ENCODE measurements at places on chromosomes 6 and 20.

GRCh38 chr6:84777888-84778287 is 13.5 kb upstream of the TBX18 start:
- peak; percentile 79 for DNase-seq

GRCh38 chr6:169472786-169473416 is 219.3 kb upstream of the THBS2 start:
- no peak for DNase-seq

DNA sequence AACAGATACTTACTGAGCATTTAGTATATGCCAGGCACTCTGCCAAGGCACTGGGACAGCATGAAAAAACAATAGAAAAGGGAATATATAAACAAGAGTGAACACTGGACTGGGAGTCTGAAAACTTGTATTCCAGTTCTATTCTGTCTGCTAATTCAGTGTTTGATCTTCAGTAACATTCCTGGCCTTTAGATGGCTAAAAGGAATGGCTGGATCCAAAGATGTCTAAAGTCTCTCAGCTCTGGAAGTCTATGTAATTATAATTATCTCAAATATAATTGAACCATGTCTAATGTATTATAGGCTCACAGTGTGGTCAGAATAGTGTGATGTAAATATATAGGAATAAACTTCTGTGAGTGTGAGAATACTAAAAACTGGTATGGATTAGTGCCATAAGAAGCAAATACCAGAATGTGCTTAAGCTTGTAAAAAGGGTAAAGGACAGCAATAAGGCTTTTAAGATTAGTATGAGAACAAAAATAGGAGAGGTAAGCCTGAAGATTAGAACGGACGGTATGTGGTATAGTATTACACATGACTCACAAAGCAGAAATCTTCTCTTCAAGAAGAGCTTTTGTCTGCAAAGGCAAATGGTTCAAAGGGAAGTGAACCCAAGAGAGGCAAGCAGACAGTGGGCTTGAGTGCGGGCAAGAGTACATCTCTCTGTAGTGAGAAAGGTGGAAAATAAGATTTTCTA is 68.5 kb downstream of the TMEM200A start:
- no peak for DNase-seq

- DNase-seq: no peak
These were observed 650.6 kb downstream of the CBLN4 start for GRCh38 chr20:55354720-55355119.

- DNase-seq: no peak
These were observed 32.8 kb upstream of the PMEPA1 start for GRCh38 chr20:57742507-57743181.

DNA sequence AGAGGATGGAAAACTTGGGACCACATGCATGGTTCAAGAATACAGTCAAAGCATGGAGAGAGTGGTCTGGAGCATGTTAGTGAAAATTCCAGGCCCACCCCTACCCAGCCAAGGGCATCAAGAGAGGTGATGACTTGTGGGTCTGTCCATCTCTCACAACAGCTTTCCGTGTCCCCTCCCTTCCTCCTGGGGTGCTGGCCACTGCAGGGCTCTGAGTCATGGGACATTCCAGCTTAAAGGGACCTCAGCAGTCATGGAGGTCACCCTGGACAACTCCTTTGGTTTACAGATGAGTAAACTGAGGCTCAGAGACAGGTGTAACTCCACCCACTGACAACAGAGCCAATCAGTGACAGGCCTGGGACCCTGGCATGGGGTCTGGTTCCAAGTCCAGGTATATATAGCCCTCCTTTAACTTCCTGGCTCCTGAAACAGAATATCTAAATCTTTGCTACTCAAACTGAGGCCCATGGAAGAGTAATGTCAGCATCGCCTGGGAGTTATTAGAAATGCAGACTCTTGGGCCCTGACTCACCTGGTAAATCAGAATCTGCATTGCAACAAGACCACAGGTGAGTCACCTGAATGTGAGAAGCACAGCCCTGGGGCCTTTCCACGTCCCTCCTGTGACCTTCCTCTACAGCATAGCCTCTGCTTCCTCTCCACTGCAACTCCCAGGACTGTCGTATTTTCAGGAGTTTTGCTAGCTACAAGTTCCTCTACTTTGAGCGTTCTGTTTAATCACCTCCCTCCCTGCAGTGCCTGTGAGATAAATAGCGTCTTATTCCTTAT is 170.2 kb downstream of the ZDHHC14 start:
- DNase-seq: no peak

GRCh38 chr20:21325296-21325695 is 22.2 kb downstream of the XRN2 start:
- no peak for DNase-seq

DNA sequence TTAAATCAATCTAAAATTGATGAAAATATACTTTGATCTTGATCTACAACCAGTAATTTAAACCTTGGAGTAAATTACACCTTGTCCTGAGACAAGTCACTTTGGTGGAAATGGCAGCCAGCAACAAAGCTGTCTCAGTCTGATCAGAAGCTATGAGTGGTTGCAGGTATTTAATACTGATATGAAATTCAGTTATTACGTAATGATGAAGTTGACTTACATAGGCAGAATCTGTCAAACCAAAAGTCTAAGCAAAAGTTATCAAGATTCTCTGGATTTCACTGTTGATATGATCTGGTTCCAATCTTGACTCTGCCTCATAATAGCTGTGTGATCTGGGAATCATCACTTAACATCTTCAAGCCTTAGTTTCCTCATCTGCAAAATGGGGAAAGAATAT is 27.6 kb upstream of the GSTA5 start:
- DNase-seq: no peak

DNA sequence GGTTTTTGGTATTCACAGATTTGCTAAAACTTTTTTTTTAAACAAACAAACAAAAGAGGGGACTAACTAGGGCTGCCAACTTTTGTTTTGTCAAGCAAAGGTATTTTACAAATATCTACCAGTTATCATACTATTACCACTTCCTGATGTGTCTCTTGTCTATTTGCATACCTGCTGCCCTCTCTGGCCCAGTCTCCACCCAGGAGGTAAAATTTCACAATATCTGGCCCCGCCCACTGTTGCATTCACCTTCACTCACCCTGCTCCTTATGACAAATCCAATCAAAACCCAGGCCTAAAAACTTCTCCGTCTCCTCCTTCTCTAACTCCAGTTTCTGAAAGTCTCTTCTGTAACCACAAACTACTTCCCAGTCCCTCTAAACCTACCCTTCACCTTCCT is 82.2 kb downstream of the TRERF1 start:
- DNase-seq: no peak

DNA sequence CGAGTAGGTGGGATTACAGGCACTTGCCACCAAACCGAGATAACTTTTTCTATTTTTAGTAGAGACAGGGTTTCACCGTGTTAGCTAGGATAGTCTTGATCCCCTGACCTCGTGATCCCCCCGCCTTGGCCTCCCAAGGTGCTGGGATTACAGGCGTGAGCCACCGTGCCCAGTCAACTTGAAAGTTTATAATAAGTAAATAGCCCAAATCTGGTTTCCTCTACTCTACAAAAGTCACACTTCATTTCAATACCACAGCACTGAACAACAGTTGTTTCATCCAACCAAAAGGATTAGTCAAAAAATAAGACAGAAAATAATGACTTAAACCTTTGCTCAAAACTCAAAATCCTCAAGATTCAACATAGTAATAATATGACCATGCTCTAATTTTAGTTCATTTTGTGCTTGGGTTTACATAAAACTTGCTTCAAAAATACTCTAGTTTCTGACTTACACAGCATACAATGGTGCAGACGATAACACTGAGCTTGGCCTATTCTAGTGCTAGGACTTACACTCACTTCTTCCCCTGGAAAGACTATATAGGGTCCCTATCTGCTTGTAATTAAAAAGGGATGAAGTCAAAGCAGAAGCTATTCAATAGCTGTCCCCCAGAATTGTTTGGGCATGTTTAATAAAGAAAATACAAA is 56.7 kb downstream of the NT5E start:
- no peak for DNase-seq

- peak; percentile 79 for DNase-seq
These were observed 31.8 kb upstream of the GMPR start for GRCh38 chr6:16206595-16207037.

DNA sequence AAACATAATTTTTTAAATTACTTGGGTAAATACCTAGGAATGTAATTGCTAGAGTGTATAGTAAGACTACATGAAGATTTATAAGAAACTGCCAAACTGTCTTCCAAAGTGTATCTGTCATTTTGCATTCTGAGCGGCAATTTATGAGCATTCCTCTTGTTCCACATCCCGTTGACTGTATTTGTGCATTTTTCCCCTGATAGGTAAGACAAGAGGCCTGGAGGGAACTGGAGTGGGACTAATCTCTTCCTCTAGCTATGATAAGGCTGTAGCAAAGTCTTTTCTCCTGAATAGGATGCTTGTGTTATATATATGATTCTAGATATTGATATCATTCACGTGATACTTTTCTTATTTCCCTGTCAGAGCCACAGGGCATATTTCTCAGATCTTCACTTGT is 1557.5 kb downstream of the GRIK2 start:
- no peak for DNase-seq

GRCh38 chr20:63360850-63361518 is at the start of gene CHRNA4:
CHRNA4 (minus strand) TSS chr20:63361349; CDS start chr20:63361165, 184 bp downstream.
- no peak for DNase-seq

Measured in GM04504 (cell line).